Fibroblast of lung (primary cell): ENCODE measurements at places on chromosomes 12 and 14. TPM values are rescaled to one million over a fixed set of nuclear protein-coding genes. Genes with fewer than 3 reads are reported as not detected.

The TSHR gene
- not detected in 2 replicates for total RNA-seq

GRCh38 chr12:116339800-116340371 lies 62.4 kb upstream of the MED13L start:
- no peak for DNase-seq
- H3K27ac ChIP-seq, result no peak overlapping the region
- H3K4me1 ChIP-seq, result no peaks in the 10 kb centered on the region
- H3K36me3 ChIP-seq, result no peaks in the 10 kb centered on the region
- no peak overlapping the region for H3K4me3 ChIP-seq

DNA sequence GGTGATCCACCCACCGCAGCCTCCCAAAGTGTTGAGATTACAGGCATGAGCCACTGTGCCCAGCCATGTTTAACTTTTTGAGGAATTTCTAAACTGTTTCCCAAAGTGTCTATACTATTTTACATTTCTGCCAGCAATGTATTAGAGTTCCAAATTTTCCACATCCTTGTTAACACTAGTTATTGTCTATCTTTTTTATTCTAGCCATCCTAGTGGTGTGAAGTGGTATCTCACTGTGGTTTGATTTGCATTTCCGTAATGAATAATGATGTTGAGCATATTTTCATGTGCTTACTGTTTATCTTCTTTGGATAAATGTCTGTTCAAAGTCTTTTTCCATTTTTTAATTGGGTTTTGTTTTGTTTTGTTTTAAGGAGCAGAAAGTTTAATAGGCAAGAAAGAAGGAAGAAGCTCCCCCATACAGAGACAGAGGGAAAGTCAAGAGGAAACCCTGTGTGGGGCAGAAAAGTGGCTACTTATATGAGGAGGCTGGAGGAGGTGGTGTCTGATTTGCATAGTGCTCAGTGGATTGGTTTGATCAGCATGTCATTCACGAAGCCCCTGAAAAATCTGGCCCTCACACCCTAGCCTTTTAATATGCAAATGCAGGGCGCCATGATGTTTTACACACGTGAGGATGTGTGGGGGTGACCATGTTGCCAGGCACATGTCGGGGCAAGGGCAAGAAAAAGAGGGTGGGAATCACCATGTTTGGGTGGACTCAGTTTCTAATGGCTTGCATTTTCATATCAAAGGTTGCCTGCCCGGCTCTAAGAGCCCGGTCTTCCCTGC lies 14.9 kb downstream of the TXNRD1 start:
- H3K27ac ChIP-seq, result no peak overlapping the region
- no peak for DNase-seq
- no peaks in the 10 kb centered on the region for H3K4me1 ChIP-seq
- H3K27me3 ChIP-seq, result no peaks in the 10 kb centered on the region
- no peak overlapping the region for H3K4me3 ChIP-seq

DNA sequence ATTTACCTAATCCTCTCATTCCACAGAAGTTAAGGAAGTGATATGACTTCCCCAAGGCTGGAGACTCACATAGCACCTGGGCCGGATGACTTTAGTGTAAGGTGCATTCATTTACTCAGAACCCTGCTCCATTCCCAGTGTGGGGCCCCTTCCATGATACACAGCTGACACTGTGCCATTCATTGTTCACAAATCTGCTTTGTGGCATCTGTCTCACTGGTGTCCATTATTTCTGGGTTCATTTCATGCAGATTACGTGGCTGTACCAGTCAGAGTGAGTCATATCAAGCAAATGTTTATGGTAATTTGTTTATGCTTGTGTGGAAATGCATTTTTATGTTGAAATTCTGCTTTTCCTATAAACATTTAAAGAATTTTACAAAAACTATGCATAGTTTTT lies 5.2 kb downstream of the ANO4 start:
- peaks cover 5% of the 10 kb centered on the region for H3K4me1 ChIP-seq
- DNase-seq, result peak; percentile 59
- H3K27ac ChIP-seq, result no peak overlapping the region

DNA sequence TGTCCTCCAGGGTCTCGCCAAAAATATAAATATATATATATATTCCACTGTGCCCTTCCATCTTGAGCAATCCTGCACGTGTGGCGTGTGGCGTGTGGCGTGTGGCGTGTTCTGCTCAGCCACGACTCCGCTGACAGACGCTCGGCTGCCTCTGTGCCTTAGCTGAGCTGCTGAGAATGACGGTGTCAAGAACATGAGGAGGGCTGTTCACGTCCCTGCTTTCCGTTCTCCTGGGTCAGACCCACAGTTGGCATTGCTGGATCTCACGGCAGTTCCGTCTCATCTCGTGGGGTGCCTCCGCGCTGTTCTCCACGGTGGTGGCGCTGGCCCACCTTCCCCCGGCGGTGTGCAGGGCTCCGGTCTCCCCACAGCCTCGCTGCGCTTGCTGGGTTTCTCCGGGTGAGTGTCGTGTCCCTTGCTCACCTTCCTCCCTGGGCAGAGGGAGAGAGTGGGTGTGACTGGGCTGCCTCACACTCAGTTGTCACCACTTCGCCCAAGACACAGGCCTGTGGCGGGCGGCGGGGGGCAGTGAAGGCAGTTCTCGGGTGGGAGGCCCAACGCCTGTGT lies 9.4 kb downstream of the GPR132 start:
- H3K36me3 ChIP-seq, result no peaks in the 10 kb centered on the region
- peaks cover 3% of the 10 kb centered on the region for H3K27me3 ChIP-seq
- H3K4me3 ChIP-seq, result no peak overlapping the region
- no peak for DNase-seq
- H3K4me1 ChIP-seq, result no peaks in the 10 kb centered on the region

DNA sequence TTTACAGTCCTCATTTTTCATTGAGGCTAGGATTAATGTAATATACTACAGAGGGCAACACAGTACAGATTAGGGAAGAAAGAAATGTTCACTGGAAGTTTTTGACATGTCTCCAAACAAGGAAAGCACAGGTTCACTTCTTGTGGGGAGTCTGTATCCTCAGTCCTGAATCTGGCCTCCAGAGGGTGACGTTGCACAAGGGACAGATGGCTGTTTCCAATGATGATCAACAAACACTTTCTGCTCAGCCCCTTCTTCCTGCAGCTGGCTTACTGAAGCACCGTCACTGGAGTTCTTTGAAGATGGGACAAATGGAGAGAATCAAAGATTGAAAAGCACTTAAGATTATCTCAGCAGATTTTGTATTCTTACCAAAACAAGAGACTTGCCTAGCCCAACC lies 123.3 kb upstream of the OR4E1 start:
- no peak overlapping the region for H3K4me3 ChIP-seq
- no peak overlapping the region for H3K27ac ChIP-seq
- DNase-seq, result no peak

GRCh38 chr12:16467272-16467671 lies 119.8 kb downstream of the MGST1 start:
- H3K36me3 ChIP-seq, result no peaks in the 10 kb centered on the region
- no peak overlapping the region for H3K4me3 ChIP-seq
- DNase-seq, result no peak
- H3K27ac ChIP-seq, result no peak overlapping the region
- H3K4me1 ChIP-seq, result no peaks in the 10 kb centered on the region

GRCh38 chr12:91210618-91211017 lies 28.0 kb upstream of the DCN start:
- H3K4me1 ChIP-seq, result peaks cover 4% of the 10 kb centered on the region
- no peak overlapping the region for H3K4me3 ChIP-seq
- no peaks in the 10 kb centered on the region for H3K27me3 ChIP-seq
- no peak for DNase-seq
- no peaks in the 10 kb centered on the region for H3K36me3 ChIP-seq

GRCh38 chr14:64873506-64874219 lies 6.0 kb downstream of the SPTB start:
- no peak overlapping the region for H3K27ac ChIP-seq
- no peaks in the 10 kb centered on the region for H3K4me1 ChIP-seq
- no peaks in the 10 kb centered on the region for H3K36me3 ChIP-seq
- H3K4me3 ChIP-seq, result no peak overlapping the region
- DNase-seq, result no peak
